IPS DF 19.7 (cell line): ENCODE measurements at places on chromosomes 12 and 14.

GRCh38 chr14:59463787-59464485, 1.2 kb downstream of the GPR135 start:
- no peak for DNase-seq

DNA sequence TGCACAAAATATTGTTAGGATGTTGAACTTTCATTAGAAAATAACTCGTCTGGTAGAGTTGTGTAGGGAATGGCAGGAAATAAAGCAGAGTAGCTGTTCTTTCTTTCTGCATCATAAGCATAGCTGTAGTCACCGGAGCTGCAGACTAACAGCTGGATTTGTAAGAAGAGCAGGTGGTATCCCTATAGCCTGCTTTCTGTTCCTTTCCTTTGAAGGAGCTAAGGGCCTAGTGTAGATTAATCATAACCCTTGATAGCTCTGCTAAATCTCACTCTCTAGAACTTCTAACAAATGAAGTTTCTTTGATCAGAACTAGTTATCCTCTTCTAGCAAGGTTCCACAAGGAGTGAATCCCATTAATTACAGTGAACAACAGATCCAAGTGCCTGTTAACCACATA, 3.5 kb downstream of the LMO3 start:
- DNase-seq, result no peak

DNA sequence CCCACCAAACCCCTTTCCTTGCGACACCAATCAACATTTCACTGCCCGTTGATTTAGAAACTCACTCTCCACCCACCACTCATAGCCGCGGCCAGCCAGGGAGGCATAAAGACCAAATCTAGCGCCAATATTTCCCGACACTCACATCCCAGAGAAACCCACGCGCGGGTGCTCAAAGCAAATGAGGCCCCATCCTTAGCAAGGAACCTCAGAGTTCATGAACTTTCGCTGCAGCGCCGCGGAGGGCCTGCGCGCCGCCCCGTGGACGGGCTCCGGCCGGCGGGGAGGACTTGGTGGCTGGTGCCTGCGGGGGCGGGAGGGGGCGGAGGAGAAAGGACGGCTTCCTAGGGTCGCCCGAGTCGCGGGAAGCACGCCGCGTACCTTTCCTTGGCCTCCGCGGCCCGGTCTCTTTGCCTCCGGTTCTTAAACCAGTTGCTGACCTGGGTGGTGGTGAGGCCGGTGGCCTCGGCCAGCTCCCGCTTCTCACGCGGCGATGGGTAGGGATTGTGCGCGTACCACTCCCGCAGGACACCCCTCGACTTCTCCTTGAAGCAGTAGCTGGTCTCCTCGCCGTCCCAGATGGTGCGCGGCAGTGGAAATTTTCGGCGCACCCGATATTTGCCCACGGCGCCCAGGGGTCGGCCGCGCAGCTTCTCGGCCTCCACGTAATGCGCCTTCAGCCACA, 886 bp downstream of the SIX1 start:
- no peak for DNase-seq

GRCh38 chr14:63715360-63715759, 12.5 kb downstream of the SGPP1 start:
- no peak for DNase-seq

DNA sequence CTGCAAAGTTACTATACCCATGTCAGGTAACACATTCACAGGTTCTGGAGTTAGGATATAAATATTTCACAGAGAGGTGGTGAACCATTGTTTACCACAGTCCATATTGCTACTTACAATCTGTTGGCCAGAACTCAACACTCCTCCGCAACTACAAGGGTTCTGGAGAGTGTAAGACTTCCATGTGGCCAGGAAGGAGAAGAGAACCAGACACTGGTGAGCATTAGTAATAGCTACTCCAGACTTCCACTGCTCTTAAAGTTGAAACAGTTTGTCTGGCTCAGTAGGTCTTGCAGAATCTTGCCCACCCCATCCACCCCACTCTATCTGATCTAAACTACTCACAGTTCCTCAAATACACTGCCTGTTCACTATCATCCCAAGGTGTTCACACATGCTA, 369.6 kb downstream of the DUSP6 start:
- DNase-seq, result no peak

DNA sequence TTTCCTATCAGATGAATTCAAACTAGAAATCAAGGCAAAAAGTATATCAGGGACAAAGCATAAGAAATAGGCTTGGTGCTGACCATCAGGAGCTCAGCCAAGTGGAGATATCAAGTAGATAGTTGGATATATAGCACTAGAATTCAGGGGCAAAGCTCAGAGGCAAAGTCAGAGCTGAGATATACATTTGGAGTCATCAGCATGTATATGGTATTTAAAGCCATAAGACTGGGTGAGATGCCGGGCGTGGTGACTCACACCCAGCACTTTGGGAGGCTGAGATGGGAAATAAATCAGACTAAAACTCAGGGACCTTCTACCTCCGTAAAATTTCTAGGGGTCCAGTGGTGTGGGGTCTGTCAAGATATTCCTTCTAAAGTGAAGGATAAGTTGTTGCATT, 38.9 kb upstream of the LIMA1 start:
- no peak for DNase-seq

- no peak for DNase-seq
These were observed 14.1 kb downstream of the TRMT61A start for GRCh38 chr14:103543140-103543539.

DNA sequence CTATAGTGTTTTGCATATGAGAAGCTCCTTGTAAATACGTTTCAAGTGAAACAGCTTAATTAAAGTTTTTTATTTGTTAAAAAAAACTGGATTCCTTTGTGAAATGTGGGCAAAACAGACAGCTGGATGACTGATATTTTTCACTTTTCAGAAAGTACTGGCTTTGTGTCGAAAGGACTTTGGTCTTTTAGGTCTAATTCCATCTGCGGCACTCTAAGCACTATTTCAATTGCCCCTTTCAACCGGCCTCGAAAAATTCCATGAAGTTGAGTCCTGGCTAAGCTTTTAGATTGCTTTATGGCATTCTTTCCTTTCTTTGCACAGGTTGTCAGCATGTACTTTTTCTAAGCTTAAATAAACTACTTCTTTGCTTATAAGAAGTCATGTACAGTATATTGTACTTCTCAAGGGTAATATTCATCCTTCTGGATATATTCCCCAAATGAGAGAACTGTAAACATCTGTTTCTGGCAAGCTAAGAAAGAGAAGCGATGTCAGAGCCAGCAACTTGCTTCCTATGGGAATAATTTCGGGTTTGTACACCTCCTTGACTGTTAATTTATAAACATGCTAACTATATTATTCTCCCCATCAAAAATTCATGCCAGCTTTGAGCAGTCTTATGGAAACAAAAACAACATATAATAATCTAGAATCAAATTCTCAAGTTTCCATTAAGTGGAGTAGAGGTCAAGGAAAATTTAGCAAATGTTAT, 611.3 kb downstream of the ETNK1 start:
- no peak for DNase-seq

GRCh38 chr12:62694116-62694515, 227.5 kb downstream of the MON2 start:
- DNase-seq, result no peak

DNA sequence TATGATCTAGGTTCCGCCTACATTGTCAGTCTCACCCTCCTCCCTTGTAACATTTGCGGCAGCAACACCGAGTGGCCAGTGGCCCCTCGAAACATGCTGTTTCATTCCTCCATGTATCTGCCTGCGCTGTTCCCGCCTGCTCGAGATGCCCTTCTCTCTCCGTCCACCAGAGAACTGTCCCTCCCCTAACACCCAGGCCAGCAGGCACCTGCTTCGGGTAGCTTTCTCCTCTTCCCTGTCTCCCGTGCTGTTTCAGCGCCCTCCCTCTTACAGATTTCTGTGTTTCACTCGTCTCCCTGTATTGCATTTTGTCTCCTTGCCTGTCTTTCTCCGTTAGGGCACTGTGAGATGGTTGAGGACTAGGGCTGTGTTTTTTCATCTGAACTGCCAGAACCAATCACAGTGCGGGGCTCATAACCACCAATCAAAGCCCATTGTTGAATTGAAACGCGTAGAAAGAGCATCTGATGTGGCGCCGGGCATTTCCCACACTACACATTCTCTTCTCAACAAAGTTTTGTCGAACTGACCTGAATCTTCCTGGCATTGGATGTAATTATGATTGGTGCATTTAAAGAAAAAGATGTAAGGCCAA, 40.9 kb upstream of the ELK3 start:
- DNase-seq, result no peak

GRCh38 chr12:124162151-124163110, 132.5 kb upstream of the RFLNA start:
- no peak for DNase-seq

DNA sequence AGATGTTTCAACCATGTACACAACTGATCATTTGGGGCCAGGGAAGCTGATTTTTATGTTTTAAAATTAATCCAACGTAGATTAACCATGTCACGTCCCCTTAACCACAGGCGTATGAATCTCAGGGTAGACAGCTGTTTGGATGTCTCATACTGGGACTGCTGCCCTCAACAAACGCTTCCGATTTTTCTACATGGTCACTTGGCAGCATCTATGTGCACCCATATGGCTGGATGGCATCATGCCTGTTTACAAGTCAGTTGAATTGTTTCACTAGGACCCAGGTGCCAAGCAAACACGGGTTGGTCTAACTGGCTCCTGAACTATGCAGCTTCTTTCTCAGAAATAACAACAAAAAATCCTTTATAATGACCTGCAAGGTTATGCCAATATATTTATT, 393.8 kb downstream of the NPAS3 start:
- no peak for DNase-seq

DNA sequence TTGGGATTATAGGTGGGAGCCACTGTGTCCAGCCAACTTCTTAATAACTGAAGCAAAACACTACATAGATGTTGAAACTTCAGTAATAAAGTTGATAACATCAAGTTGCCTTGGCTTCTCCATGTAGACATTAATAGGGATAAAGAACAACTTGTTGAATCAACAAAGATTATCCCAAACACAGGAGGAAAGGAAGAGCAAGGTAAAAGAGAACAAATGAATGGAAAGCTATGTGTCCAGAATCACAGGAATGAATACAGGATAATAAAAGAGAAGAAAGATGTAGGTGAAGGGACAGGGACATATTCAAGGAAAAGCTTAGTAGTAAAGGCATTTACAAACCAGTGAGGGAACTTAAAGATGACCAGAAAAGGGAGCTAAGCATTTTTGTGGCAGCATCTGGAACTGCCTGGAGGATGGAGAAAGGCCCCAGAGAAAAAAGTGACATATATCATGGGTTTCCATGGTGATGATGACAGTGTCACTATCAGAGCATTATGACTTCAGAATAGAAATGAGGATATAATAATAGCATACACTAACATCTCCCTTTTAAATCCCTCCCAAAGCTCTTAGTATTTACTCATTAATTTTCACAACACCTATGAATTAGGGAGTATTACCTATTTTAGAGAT, 24.0 kb upstream of the MDM1 start:
- no peak for DNase-seq

DNA sequence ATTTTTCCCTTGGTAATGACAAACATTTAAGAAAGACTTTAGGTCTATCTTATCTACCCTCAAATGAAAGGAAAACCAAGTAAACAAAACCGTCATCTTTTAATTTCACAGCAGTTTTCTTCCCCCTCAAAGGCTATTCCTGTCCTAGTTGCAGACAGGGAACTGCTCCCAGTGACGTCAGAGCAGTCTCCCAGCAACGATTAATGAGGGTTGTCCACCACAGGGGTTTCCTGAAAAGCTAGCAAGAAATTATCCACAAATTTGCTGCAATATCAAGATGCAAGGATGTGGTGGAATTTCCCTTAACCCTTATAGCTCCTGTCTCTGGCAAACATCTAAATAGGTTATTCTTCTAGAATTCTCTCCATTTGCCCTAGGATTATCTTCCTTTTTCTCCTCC, 89.1 kb upstream of the STAC3 start:
- no peak for DNase-seq

DNA sequence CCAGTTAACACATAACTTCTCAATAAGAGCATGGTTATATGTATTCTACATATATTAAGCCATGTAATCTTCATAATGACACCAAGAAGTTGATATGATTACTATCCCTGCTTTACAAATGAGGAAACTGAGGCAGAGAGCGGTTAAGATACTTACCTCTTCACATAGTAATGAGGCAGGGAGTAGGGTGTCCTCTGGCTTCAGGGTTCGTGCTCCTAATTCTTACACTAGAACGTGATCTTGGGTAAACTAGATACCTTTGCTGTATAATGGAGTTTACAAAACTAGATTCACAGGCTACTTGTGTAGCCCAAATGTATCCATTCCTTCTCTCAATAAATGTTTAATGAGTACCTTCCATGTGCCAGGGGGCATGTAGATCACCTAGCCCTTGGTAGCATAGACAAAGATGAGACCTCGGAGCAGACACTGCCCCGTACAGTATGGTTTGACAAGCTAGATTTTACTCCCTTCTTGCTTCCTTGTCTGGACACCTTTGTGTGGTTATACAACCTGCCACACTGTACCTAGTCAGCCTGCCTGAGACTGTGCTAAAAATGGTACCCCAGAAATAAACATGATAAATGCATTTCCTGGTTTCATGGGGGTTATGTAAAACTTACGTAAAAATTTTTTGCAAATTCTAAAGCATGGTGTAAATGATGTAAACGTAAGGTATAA, 991.8 kb downstream of the VRK1 start:
- DNase-seq, result no peak

- DNase-seq, result no peak
These were observed at the start of gene RNASE4 for GRCh38 chr14:20683891-20684661. TSS of gene RNASE4 (plus strand) at chr14:20684560. CDS start at chr14:20699372, 14,812 bp downstream.

DNA sequence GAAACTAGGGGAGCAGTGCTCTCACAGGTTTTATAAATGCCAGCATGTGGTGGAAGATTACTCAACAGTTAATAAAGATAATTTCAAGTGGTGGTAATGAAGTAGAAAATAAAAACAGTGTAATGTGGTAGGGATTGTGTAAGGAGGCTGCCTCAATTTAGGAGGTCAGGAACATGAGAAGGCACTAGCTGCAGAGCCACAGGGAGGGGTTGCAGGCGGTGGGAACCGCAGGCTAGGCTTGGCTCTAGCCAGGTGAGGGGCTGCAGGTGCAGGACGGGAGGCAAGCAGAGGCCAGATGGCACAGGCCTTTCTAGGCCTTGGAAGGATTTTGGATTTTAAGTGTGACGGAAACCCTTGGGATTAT, 768 bp downstream of the METTL25 start:
- no peak for DNase-seq

DNA sequence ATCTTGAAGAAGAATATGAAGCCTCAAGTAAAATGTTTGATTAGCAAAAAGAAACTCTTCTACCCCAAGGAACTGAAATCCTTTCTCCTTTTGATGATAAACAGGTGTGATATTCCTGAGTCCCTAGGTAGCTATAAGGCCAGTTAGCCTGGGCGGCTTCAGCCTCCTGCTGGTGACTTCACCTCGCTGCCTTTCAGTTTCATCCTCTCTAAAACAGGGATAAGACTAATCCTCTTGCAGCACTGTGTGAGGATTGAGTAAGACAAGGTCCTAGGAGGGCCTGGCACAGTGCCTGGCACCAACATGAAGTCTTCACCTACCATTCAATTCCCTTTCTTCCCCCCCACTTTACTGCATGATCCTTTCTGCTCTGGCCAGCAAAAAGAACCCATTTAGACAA, 42.1 kb downstream of the CIT start:
- DNase-seq, result no peak

DNA sequence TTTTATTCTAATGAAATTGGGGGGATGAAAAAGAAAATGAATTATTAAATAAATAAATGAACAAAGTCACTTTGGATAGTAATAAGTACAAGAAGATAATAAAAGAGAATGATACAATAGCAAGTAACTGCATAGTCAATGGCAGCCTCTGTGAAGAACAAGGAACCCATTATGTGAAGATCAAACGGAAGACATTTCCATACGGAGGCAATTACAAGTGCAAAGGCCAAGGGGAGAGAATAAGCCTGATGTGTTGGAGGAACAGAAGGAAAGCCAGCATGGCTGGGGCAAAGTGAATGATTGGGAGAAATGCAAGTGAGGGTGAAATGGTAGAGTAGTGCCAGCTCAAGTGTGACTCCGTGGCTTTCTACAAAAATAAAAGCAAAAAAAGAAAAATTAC, 43.9 kb upstream of the CHPT1 start:
- DNase-seq, result no peak
